ENCODE measurements at places on chromosomes 11 and 22.

- no peak for DNase-seq
Measured at GRCh38 chr11:124429599-124429998, 4.9 kb upstream of the OR8B4 start.

DNA sequence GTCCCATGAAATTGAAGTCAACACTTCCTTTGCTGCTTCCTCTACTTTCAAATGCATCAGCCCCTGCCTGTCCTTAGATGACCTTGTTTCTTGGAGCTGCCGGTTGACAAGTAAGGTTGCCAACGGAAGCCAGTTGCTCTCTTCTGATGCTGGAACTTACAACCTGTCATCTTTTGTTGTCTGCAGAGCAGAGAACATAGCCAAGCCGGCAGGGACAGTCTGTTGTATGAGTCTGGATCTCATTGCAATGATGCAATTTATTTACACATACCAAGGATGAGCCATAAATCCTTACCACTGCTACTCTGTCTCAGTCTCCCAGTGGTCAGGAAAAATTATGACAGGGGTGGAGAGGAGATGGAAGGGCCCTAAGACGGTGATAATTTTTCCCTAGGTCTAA lies 151.4 kb downstream of the BLID start:
- no peak for DNase-seq

GRCh38 chr22:31952472-31952871 lies 8.1 kb downstream of the YWHAH start:
- DNase-seq: no peak

DNA sequence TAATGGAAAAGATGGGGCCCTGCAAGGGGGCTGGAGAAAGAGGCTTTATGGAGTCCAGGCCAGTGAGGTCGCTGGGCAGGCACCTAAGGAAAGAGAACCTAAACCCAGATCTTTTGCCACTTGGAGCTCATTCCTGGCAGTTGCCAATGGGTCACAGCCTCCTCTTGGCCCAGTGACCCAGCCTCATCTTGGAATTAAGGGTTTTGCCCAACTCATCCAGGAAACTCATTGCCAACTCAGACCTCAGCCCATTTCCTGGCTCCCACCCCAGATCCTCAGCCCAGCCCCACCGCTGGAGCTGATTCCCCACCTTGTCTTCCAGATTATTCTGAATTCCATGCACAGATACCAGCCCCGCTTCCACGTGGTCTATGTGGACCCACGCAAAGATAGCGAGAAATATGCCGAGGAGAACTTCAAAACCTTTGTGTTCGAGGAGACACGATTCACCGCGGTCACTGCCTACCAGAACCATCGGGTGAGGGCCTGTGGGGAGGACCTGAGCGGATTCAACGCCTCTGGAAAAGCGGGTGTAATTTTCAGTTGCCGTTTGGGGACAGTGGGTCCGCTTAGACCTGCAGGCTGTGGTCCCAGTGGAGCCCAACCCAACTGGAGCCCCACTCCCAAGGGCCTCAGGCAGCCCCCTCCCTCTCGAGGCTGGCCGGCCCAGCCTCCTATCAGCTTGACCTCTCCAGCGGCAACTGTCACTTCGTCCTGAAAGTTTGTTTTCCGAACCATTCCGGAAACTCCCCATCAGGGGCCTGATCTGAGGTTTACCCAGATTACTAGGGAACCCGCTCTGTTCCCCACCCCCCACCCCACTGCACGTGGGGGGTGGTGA lies 4.3 kb downstream of the TBX1 start:
- no peak for DNase-seq

DNA sequence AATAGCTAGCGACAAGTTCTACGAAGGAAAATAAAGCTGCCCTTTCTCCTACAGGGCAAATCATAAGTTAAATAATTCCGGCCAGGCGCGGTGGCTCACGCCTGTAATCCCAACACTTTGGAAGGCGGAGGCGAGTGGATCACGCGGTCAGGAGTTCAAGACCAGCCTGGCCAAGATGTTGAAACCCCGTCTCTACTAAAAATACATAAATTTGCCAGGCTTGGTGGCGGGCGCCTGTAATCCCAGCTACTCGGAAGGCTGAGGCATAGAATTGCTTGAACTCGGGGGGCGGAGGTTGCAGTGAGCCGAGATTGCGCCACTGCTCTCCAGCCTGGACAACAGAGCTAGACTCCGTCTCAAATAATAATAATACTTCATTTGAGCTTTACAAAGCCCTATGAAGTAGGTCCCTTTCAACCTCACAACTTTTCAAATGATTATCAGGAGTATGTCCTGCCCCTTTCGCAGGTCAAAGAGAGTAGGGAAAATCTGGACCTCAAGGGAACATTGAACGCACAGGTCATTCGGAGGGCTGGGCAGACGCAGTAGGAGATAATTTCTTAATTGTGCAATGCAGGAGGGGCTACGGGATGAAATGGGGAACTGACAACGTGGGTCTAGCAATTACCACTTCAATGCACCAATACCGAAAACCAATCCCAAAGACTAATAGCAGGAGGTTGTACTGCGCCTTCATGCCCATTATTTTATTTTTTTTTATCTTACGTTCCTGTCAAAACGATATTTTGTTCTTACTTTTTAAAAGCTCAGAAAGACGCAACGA lies 590 bp downstream of the COMMD9 start:
- no peak for DNase-seq

DNA sequence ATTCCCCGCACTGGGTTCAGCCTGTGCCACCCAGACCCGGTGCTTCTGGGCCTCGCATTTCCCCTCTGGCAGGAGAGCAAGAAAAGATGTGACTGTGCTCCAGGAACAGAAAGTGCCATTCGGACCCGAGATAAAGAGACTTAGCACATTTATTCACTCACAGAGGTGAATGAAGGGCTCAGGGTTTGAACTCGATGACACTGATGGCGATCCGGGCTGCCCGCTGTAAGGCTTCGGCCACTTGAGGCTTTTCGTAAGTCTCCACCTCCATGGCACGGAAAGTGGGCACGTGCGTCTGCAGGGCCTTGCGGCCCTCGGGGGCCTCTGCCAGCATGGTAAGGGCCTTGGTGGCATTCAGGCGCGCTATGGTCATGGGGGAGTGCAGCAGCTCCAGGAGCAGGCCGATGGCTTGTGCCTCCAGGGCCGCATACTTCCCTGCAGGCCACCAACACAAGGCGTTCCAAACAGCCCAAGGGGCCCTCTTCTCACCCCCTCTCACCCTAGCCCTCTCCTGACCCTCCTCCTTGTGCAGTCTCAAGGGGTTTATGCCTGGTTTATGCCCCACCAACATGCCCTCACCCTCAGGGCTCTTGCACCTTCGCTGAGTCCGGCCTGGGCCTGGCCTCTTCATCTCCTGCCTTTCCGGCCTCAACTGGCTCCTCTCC lies 10.9 kb upstream of the GNAZ start:
- no peak for DNase-seq

DNA sequence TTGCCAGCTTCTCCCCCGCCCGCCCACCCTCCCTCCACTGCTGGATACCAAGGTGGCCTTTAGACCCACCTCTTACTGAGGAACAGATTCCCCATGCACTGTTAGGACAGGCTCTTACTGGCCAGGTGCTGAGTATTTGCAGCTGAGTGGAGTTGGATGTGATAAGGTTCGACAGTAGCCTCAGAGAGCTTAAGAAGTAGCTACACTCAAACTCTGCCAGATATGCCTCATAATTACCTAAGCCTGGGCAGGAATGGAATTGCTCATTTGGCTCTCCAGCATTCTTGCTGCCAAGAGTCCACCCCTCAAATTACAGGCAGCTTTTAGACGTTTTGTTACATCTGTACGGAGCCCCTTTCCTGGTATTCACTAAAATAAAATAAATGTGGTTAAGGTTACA lies 9.6 kb downstream of the FAM181B start:
- DNase-seq: no peak

GRCh38 chr11:112302226-112302868 lies 41.7 kb upstream of the PLET1 start:
- DNase-seq: no peak

DNA sequence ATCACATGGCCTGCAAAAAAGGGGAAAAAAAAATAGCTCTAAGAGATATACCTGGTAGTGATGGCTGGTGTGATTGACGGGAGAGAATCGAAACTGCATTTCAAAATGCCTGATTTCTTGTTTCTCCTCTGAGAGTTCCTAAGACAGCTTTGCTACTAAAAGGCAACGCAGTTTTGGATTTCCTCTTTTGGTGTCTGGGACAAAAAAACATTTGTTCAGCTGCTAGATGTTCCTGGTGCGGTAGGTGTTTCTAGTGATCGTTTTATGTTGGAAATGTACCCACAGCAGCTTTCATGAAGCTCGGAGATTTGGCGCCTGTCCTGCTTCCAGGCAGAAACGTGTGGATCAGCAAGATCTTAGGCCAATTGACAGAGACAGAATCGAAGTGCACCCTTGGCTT lies 18.1 kb downstream of the P2RX3 start:
- DNase-seq: no peak

DNA sequence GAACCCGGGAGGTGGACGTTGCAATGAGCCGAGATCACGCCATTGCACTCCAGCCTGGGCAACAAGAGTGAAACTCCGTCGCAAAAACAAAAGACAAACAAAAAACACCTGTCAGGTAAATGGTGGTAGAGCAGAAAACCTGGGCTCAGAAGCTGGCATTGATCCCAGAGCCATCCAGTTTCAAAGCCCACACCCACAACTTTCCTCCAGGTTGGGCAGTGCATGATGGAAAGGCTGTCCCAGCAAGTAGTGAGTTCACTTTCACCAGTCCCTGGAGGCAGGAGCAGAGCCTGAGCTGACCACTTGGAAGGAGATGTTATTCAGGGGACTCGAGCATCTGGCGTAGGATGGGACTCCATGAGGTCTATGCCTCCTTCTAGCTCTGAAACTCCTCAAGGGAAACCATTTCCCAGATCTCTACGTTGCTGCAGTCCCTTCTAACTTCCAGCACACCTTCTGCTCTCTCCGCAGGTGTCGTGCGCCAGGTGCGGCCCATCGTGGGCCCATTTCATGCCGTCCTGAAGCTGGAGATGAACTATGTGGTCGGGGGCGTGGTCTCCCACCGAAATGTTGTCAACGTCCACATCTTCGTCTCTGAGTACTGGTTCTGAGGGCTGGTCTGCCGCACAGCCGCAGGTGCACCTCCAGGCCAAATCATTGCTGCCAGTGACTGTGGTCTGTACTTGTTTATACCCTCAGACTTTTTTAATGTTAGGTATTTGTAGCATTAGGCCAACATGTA lies 71.6 kb upstream of the ATXN10 start:
- DNase-seq: no peak

DNA sequence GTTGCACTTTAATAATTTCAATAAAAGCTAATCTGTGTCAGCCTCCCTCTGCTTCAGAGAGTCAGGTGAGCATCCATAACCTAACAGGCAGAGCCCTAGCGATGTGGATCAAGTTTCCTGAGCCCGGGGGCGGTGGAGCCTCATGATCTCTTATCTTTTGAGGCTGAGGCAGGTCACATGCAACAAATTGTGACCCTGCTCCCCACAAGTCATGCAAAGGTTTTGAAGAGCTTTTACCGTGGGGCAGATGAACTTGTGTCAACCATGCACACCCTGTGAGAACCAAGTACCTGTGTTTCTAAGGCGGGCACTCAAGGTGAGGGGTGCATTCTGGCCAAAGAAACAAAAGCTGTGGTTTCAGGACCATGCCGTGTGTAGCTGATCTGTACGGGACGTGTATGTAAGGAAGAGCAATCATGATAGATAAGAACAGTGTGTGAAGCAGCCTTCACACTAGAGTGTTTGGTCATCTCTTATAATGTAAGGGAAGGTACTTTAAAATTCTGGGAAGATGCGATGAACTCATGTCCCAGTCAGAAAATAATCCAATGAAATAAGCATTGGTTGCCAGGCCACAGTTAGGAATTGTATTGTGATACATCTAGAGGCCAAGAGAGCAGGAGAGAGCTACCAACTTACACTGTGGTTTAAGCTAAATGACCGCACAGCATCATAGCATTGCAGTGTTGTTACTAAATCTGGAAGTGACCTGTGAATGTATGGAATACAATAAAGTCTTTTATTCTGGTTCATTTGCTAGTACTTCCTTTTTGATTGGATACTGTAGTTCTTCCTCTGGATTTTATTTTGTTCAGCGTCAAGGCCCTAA lies 49.8 kb downstream of the DKK3 start:
- DNase-seq: no peak

DNA sequence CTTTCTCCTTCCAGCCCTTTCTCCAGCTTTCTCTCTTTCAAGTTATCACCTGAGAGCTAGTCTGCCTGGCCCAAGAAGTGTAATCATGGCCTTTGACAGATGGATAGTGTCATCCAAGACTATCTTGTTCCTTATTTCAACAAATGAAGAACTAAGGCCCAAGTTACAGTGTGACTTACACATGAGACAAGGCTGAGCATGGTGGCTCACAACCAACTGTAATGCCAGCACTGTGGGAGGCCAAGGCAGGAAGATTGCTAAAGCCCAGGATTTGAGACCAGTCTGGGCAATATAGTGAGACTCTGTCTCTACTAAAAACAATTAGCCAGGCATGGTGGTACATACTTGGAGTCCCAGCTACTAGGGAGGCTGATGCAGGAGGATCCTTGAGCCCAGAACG lies 3.7 kb upstream of the RANGAP1 start:
- DNase-seq: no peak

- no peak for DNase-seq
Measured at GRCh38 chr11:78806214-78807004, 231.7 kb upstream of the NARS2 start.

DNA sequence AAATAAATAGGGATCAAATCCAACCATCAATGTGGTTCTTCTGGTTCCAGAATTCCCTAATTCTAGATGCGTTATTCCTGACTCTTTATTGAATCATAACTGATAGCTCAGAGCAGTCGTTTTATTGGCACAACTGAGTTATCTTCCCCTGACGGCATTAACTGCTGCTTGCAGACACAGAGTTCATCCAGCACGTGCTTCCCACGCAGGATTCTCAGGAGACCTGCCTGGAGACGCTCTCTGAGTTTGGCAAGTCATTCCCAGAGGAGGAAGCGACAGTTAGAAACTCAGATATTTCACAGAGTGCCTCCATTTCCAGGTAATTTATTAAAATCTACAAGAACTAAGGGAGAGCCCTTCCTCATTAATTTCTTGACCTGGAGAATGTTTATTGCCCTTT lies 35.4 kb upstream of the PHF21B start:
- DNase-seq: no peak

DNA sequence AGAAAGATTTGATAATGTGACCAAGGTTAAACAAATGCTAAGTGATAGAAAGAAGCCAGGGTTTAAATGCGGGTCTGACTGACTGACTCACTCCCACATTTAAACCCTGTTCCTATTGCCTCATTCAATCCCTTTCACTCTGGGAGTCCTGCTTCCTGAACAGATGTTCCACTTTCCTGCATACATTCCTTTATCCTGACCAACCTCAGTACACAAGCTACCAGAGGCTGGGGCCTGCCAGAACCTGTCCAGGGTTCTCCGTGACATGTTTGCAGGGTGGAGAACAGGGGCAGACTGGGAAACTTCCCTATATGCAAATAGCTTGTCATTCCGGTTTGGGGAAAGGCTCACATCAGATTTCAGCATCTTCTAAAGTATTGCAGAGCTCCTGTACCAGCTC lies 3.0 kb upstream of the ANKK1 start:
- no peak for DNase-seq
